ENCODE measurements at places on chromosomes 7 and 10.

DNA sequence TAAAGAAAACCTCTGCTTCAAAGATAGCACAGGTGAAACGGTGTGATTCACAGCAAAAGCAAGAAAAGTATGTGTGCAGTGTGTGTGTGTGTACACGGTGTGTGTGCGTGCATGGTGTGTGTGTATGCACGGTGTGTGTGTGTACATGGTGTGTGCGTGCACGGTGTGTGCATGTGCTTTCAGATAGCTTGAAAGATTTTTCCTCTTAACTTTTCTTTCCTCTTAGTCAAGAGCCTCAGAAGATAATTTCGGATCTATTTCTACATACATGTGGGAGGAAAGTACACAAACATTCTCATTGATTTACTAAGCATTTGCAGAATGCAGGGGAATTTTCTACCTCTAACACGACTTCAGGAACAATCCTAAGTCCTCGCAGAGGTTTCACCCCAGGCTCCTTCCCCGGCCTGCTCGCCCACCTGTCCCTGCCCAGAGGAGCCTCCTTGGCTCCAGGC, 2.9 kb downstream of the FGFR2 start:
- peak; percentile 10 for DNase-seq

- no peak for DNase-seq
These were observed 55.4 kb upstream of the KIF5B start for GRCh38 chr10:32111585-32111984.

- DNase-seq: no peak
These were observed 84.9 kb upstream of the TCERG1L start for GRCh38 chr10:131396121-131397050.

DNA sequence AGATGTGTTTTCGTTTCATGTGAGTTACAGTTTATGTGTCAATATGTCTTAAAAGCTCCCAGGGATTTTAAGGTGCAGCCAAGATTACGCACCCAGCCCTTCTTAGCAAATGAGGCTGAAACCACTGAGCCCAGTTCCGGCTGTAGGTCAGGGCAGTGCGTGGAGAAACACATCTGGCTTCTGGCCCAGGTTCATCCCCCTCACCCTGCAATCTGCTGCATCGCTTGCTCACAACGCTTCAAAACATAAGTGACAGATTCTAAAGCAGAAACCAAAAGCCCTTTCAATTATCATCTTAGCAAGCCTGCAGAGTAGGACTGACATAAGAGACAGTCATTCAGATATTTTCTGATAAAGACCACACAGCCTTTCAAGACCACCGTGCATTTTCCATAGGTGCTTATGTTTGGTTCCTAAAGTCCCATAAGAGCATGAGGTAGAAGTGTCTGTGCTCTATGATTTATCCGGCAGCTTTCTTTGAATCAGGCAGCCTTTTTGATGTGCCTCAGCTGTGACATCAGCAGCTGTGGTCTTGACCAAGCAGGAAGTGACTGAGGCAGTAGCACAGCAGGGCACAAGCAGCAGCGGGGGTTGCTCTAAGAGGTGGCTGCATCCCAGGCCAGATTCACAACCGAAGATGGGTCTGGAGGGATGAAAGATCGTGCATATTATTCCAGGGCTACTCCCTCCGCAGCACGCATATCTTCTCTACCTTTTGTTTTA, 72.1 kb upstream of the LYZL2 start:
- peak; percentile 57 for DNase-seq

Data from fibroblast of skin of right quadriceps (primary cell).